ENCODE measurements at places on chromosomes 6 and 20. TPM values are rescaled to one million over a fixed set of nuclear protein-coding genes. Genes with fewer than 3 reads are reported as not detected.

DNA sequence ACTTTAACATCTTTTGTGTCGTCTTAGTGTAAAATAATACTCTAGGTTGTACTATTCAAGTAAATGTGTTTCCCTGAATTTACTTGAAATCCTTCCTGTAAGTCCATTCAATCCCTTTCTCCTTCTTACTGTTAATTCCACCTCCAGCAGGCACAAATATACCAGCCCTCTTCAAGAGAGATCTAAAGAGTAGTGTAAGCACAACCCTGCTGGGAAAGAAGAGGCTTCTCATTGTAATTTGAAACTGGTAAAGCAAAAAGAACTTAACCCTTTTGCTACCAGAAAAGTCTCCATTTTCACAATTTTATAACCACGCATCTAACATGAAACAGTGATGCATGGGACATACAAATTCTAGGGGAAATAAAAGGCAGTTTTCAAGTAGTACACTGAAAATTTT is at the start of gene BMP5:
Gene BMP5, minus strand, starts transcription at position 191 of the 400 bp plus-strand sequence. CDS start 725 bp downstream, outside the sequence.
- no peak for DNase-seq

- no peak for DNase-seq
Observed at GRCh38 chr20:45538209-45538799, 978 bp downstream of the WFDC6 start.

- DNase-seq: no peak
Observed at GRCh38 chr6:41335943-41336342, 535 bp downstream of the NCR2 start.

POPDC3 gene
- total RNA-seq: not detected

PSORS1C2 gene
- not detected for total RNA-seq

All from left colon (tissue), 2 donors.